Neural crest cell (in vitro differentiated cells): ENCODE measurements at places on chromosomes 6 and 20.

DNA sequence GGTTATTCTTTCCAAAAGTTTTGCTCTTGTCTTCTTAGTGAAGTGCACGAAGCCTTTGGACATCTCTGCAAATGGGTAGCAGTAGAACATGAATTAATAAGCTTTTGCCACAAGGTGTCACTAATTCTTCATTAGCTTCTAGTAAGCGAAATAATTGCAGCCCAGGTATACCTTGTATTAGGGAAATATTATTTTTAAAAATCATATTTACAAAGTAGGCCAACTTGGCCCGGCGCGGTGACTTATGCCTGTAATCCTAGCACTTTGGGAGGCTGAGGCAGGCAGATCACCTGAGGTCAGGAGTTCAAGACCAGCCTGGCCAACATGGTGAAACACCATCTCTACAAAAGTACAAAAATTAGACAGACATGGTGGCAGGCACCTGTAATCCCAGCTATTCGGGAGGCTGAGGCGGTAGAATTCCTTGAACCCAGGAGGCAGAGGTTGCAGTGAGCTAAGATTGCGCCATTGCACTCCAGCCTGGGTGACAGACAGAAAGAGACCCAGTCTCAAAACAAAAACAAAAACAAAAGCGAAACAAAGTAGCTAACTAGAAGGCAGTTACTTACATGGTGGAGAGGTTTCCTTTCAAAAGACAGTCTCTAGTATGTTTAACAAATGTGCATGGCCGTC lies 8.8 kb upstream of the RSPH3 start:
- no peak for DNase-seq

GRCh38 chr6:101937108-101937507 lies 543.6 kb downstream of the GRIK2 start:
- DNase-seq = no peak

DNA sequence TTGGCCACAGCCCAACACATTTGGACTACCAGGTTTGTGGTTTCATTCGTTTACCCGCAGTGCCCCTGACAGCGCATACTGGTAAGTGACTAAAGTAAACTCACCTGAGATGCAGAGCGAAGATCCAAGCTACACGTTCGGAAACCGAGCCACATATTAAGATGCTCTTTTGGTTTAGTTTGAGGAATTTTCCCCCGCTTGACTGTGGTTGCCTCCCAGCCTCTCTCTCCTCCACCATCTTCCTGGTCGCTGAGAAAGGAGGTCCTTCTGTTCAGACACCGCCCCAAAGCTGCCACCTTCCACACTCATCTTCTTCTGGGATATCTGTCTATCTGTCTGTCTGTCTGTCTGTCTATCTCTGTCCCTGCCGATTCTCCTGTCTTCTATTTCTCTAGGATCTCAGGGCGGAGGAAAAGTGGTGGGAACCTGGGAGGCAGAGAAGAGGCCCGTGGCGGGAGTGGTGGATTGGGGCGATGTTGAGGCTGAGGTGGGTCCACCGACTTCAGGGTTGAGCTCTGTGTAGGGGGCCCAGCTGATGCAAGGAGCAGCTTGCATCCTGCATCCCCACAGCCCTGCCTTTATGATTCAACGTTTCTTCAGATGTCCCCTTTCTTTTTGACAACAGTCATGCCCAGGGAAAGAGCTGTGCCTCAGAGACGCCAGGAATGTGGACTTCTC lies 196.9 kb upstream of the ZNF184 start:
- no peak for DNase-seq

GRCh38 chr6:30686908-30687658 lies 638 bp upstream of the PPP1R18 start:
- peak; percentile 86 for DNase-seq

DNA sequence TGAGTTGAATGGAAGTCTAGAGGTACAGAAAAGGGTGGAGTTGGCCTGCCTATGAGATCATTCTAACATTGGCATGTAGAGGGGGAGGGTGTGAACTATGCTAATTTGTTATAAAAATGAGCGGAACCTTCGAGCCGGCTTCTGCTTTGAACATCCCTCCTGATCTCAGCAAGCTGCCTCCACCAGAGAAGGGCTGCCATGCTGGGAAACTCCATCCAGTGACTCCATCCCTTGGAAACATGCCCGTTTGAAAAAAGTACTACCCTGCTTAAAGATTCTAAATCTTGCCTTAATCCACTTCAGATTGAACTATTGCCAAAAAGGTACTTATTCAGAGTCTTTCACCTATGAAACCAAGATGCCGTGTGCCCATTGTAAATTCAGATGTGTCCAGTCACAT lies 43.6 kb upstream of the TMEM170B start:
- DNase-seq = no peak

GRCh38 chr6:112311950-112312547 lies 35.1 kb upstream of the RFPL4B start:
- DNase-seq = no peak
